ENCODE measurements at places on chromosomes 12 and 14.

DNA sequence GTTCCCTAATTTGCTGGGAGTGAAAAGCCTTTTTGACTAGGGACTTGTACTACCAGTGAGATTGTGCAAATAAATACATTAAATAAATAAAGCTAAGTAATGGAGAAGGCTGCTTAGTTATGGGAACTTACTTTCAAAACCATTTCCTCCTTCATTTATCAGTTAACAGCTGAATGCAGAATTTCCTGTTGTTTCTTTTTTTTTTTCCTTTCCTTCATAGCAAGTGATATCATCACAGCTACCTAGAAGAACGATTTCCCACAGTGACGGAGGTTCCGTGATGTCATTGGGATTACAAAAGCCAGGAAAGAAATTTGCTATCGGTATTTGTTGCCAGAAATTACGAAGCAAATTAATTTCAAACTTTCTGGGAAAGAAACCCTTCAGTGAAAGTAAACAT lies 42.1 kb upstream of the SOCS2 start:
- no peak for DNase-seq

GRCh38 chr12:31280183-31280582 lies 45.8 kb downstream of the SINHCAF start:
- no peak for DNase-seq

DNA sequence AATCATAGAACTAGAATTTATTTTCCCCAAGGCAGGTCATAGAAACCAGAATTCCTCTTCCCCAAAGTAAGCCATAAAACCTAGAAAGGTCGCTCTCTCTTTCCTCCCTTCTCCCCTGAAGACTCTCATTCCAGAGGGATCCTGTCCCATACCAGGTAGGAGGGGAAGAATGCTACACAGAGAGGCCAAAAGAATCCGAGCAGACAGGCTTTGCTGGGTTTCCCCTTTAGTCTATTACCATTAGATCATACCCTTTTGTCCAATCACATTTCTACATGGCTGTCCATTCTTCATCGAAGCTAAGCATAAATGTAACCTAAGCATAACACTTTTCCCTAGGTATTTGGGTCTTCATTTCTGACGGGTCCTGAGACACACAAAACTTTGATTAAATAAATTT lies 204.5 kb downstream of the SPTSSA start:
- no peak for DNase-seq

DNA sequence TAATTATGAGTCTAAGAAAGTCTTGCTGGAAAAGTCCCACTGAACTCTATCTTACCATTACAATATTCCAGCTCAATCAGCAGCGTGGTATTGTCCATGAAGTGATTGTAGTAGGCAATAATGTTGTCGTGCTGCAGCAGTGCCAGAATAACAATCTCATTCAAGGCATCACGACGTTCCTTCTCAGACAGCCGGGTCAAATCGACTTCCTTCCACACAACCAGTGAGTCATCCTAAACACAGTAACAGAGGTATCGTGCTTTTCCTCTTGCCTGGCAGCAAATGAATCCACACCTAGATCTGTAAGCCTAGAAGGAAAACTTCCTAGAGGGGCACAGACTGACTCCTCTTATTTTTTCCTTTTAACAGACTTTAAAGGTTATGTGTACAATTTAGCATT lies 2.9 kb downstream of the NEK9 start:
- peak; percentile 92 for DNase-seq

DNA sequence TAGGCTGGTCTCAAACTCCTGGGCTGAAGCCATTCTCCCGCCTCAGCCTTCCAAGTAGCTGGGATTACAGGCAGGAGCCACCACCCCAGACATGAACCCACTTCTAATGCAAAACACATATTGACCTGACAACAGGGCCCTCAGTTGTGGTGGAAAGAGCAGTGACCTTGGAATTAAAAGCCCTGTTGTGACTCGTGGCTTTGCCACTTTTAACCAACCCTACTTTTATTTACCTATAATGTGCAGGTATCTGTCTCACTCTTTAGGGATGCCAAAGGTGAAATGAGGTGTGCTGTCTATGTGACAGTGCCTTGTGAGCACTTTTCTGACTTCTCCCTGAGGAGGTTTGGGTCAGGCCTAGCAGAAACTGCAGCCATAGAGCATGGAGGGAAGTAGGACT lies 132.8 kb upstream of the DNM1L start:
- DNase-seq = no peak

- peak; percentile 42 for DNase-seq
Measured at GRCh38 chr12:57483466-57483865, 3.8 kb upstream of the ARHGAP9 start.

DNA sequence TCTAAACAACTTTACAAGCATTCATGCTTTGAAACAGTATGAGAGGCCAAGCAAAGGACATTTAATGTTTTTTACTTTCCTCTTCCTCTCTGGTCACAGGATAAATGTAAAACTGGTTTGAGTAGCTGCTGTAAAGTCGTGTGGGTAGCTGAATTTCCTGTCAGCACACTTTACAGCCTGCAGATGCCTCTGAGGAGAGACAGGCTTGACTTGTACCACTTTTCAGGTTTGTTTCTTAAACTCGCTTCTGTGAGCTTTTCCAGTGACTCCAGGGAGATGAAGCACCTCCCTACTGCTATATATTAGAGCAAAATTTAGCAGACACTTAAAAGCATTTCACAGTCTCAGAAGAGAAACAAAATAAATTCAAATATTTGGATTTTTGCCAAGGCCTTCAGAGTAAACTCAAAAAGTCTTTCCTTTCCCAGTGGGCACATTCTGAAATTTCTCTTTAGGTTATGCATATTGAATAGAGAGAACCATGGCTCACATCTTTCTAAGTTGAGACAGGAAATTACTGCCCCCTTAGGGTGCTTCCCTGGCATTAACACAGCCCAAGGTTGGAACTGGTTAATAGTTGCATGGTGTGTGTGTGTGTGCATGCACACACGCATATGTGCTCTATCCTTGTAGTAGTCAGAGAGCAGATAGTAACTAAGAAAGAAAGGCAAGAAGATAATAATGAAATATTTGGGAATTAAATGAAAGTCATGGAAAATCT lies 557.3 kb upstream of the MIS18BP1 start:
- peak; percentile 22 for DNase-seq

DNA sequence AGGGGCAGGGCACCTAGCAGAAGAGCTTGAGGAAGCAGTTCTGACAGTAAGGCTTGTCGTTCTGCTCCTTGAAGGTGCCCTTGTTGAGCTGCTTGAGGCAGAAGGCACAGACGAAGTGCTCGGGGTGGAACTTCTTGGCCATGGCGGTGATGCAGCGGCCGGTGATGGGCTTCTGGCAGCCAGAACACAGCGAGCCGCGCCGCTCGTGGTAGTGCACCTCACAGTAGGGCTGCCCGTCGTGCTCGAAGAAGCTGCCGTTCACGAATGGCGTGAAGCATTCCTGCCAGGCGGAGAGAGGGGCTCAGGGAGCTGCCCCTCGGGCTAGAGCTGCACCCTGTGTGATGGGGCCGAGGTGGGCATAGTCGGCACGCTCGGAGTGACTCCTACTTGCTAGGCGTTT lies 11.4 kb upstream of the RPLP0 start:
- DNase-seq = no peak

DNA sequence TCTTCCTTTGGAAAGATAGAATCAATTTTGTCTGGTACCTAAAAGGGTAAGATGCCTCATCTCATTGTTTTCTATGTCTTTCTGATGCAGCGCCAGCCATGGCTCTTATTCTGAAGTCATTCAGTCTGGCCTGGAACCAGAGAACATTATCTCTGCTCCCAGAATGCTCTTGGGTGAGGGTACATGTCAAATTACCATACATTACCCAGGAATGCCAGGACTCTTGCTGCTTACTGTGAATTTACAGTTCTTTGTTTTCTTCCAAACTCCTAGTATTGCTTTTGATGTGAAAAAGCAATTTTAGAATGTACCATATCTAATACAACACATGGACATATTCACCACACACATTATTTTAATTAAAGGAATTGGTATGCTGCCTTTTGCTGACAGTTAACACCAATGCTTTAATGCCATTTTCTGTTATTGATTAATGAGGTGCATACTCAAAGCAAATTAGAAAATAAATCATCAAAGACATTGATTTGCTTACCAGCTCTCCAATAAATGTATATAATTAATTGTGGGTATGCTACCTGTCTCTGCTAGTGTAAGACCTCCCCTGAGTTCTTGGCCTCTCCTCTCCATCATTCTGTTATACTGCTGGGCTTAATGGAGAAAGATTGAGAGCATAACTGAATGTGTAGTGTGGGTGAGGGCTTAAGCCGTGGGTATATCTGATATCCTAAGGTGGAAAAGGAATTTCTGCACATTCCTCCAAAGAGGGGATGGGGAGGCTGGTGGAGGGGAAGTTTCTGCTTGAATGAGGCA lies 337.7 kb downstream of the C12orf75 start:
- DNase-seq = no peak

GRCh38 chr14:92308716-92309115 lies 14.2 kb upstream of the SLC24A4 start:
- DNase-seq = no peak

DNA sequence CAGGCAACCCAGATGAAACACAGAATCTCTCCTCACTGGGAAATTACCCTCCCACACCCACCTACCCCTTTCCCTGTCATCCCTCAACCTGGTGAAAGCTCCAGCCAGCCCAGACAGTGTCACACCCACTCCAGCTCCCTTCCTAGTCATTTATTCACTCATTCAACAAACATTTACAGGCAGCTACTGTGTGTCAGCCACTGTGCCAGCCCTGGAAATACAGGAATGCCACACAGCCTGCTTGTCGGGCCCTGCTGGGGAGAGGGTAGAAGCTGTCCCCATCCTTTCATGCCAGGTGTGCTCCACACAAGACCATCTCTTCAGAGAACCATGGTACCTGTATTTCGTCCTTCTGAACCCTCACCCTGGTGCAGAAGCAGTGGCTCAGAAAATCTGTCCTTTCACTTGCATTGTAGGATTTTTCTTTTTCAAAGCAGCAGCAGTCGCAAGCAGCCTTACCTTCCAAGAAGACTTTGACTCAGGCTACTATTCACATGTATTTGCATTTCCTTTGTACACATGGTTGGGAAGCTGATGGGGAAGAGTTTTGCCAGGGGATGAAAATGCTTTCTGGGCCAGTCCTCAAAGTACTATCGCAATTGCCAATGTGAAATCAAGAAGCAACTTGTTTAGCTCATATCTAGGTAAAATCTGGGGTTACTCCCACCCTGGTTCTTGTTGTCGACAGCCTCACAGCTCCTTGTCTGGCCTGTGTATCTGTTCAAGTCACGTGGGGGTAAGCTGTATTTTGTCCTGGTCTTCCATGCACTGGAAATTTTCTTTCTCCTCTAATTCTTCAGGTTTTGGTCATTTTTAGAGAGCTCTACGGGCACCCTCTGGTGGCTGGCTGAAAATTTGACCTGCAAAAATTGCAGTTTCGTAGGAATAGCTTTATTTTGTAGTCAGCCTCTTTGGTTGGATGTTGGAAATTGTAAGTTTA lies 147.4 kb upstream of the EGLN3 start:
- DNase-seq = peak; percentile 58

Data from mesenchymal stem cell (in vitro differentiated cells and primary cell).